Fibroblast of skin of abdomen (primary cell): ENCODE measurements at places on chromosomes 3 and 15.

- no peak for DNase-seq
Measured at GRCh38 chr15:78341057-78341987, 1.2 kb downstream of the CRABP1 start.

- DNase-seq, result no peak
Measured at GRCh38 chr15:29129926-29130325, 139.7 kb downstream of the NSMCE3 start.

GRCh38 chr3:118799303-118799702, 235.3 kb downstream of the IGSF11 start:
- DNase-seq, result no peak

- DNase-seq, result no peak
Measured at GRCh38 chr15:74815121-74815934, 2.7 kb downstream of the LMAN1L start.

DNA sequence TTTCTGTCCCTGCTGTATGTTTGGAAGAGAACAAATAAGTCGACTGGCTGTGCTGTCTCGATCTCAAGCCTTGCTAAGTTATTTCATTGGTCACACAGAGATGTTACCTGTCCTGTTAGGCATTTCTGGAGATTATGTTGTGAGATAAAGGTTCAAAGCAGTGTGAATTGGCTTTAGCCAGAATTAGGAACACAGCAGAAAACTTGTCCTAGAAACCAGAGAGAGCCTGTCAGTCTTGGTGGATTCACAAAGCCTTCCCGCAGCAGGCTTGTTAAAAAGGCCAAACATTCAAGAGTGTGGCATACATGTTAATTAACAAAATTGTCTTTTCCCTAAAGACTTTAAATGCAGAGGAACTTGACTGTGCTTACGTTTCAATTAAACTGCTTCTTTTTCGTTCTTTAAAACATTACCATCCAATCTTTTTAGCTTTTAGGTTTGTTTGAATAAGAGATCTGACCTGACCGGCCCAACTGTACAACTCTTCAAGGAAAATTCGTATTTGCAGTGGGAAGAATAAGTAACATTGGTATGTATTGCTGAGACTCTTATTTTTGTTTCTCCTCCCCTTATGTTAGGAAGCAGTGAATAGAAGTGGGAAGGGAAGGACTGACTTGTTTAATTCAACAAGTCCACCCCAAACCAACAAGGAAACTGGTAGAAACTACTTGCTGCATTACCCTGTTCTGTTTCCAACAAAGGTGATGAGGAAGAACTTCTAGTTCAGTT, 25.2 kb downstream of the ABHD2 start:
- no peak for DNase-seq

DNA sequence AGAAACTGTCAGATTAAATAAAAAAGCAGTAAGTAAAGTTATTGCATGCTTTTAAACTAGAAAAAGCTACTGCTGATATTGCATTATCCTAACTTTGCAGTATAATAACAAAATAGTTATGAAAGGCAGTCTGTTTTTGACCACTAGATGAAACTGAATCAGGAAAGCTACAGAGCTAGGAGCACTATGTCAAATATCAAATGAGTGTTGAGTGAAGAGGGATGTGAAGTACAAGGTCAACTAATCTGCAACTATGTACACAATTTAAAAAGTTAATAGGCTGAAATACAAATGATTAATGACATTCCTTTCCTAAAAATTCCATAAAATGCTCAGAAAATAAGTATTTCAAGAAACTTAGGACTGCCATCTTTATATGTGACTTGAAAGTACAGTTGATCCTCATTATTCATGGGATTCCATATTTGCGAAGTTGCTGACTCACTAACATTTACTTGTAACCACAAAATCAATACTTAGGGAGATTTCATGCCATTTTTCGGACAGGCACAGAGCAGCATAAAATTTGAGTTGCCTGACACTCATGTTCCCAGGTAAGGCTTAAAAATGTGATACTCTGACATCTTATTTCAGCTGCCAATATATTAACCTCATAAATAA, 34.5 kb downstream of the SLC4A7 start:
- DNase-seq, result peak; percentile 9

DNA sequence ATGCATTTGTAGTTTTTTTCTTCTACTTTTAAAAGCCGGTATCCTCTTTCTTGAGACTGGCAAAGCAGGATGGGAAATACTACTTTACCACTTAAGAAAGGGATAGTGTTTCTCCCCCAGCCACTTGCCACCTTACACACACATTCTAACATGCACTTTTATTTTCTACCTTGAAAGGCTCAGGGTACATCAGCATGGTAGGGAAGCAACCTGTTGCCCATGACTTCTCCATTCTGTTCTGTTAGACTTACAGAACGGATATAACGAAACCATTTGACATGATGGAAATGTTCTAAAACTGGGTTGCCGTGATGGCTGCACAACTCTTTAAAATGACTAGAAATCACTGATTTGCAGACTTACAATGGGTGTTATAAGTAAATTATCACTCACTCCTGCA, 405.5 kb downstream of the SHQ1 start:
- DNase-seq, result no peak

- no peak for DNase-seq
Measured at GRCh38 chr3:32994045-32994444, 42.6 kb downstream of the CCR4 start.

GRCh38 chr15:81002331-81003096, 1.8 kb downstream of the TLNRD1 start:
- no peak for DNase-seq

DNA sequence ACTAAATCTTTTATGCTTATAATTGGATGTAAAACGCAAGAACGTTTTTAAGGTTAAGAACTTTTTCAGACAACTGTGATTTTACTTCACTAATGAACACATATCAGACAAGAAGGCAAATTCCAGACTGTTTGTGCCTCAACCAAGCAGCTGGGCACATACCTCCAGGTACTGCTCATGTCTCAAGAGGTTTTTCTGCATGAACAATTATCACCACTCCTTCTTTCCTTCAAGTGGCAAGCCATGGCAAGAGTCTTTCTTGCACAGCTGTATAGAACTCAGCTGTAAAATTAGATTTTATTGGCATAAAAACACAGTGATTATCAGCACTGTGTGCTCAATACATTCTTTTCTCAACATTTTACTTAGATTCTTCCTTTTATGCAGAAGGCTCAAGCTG, 64.3 kb downstream of the FNDC3B start:
- DNase-seq, result peak; percentile 75

DNA sequence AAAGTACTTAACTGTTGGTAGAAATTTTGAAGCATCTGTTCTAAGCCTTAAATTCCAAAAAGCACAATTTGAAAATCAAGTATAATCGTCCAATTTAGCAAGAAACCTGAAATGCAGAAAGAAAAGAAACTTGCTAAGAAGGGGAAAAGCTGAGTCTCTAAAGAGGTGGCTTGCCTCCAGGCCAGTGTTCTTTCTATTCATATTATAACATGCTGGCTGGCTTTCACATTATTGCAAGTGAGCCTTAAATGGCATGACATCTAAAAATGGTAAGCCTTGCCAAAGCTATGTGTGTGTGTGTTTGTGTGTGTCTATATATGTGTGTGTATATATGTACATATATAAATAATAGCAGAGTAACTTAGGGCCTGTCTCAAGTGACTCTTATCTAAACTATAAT, 89.5 kb downstream of the FGF12 start:
- DNase-seq, result no peak

- no peak for DNase-seq
Measured at GRCh38 chr3:62961874-62962556, 86.8 kb upstream of the CADPS start.

DNA sequence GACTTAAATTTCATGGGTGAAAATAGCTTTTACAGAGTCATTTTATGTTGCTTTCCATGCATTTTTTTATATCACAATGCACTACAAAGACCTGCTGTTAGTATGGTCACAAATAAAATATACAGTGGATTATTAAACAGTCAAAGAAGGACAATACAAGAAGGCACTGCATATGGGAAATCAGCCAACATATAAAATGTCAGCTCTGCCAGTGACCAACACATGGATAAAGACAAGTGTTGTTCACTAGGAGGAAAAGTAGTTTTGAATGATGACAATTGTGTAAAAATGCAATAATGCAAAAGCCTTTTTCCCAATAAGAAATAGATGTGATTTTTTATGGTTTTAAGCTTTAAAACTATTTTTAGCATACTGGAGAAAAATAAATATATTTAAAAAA, 425.3 kb upstream of the CBLB start:
- DNase-seq, result no peak

GRCh38 chr3:99720985-99721632, 82.7 kb downstream of the COL8A1 start:
- peak; percentile 30 for DNase-seq

DNA sequence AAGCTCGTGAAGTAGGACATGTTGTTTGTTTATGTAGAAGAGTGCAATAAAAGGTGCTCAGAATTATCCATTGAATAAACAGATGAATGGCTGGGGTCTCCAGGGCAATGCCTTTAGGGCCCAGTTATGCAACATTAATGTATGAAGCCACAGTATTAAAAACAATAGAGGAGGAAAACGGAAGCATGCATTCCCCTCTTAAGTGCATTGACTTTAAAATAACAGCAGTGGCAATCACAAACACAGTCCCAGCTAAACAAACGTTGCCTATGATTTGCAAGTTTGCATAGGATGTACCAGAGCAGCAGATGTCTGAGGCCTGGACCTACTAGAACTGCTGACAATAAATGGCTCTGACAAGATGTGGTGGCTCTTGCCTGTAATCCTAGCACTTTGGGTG, 60.6 kb upstream of the GCNT3 start:
- no peak for DNase-seq

DNA sequence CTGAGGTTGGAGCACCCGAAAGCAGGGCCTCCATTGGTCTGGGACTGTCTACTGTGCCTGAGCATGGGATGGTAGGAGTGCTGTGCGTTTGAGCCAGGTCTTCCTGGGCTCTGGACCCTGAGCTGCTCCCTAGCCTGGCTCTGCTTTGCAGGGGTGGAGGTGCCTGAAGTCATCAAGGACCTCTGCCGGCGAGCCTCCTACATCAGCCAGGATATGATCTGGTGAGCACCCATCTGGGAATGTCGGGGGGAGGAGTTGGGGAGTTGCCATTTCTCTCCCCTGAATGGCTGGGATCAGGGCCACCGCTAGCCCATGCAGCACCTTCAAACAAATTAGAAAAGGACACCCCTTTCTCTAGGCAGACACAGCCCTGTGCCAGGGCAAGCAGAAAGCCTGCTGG, 20.7 kb downstream of the DUOX1 start:
- peak; percentile 15 for DNase-seq

- no peak for DNase-seq
Measured at GRCh38 chr15:38164507-38164906, 88.1 kb upstream of the SPRED1 start.

DNA sequence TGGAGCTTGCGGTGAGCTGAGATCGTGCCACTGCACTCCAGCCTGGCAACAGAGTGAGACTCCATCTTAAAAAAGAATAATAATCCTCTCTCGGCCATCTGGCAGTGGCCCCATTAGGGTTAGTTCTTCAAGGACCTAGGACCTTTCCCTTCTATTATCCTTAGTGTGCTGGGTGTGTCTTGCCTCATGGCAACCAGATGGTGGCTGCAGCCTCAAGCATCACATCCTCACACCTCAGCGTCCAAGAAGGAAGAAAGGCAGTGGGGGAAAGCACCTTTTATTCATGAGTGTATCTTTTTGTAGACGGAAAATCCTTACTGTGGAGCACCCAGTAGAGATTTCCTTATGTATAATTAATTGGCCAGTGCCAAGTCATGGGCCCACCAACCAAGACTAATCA, 42.7 kb upstream of the TFRC start:
- no peak for DNase-seq

GRCh38 chr15:75779504-75779903, 63.7 kb upstream of the UBE2Q2 start:
- no peak for DNase-seq

DNA sequence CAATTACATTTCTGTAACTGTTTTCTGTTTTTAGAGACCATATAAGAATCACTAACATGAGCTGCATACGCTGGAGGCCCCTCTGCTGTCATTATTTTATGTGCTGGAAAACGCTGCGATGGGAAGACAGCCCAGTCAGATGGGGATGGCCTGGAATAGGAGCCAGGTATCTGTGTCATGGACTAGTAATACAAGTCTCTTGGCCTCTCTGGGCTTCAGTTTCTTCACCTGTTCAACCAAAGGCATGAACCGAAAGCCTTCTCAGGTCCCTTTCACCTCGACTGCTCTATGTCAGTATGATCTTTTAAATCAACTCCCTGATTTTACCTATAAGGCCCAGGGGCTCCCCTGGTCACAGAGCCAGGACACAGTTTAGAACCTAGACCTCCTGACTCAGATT, 14.6 kb upstream of the RFTN1 start:
- no peak for DNase-seq

GRCh38 chr15:36399276-36399675, 180.2 kb upstream of the CDIN1 start:
- DNase-seq, result no peak

- no peak for DNase-seq
Measured at GRCh38 chr3:187931101-187931500, 185.8 kb upstream of the BCL6 start.

GRCh38 chr3:162722337-162722736, 1225.7 kb downstream of the OTOL1 start:
- no peak for DNase-seq

GRCh38 chr3:95154766-95155165, 1091.9 kb downstream of the NSUN3 start:
- peak; percentile 56 for DNase-seq

GRCh38 chr3:97815149-97815917, 6.5 kb upstream of the CRYBG3 start:
- no peak for DNase-seq

- no peak for DNase-seq
Measured at GRCh38 chr15:42282344-42282743, 9.1 kb upstream of the TMEM87A start.

GRCh38 chr3:69058180-69058946, 6.2 kb upstream of the TMF1 start:
- DNase-seq, result no peak

- no peak for DNase-seq
Measured at GRCh38 chr15:51135276-51135675, 40.6 kb upstream of the TNFAIP8L3 start.

- no peak for DNase-seq
Measured at GRCh38 chr3:43031485-43031884, 52.4 kb downstream of the GASK1A start.

- peak; percentile 65 for DNase-seq
Measured at GRCh38 chr15:59174835-59175831, 31.5 kb upstream of the LDHAL6B start.

GRCh38 chr3:101521211-101521701, 8.2 kb upstream of the SENP7 start:
- no peak for DNase-seq

GRCh38 chr3:95394286-95394685, 1331.4 kb downstream of the NSUN3 start:
- DNase-seq, result no peak

- DNase-seq, result peak; percentile 91
Measured at GRCh38 chr3:43872301-43872700, 181.6 kb downstream of the ABHD5 start.

DNA sequence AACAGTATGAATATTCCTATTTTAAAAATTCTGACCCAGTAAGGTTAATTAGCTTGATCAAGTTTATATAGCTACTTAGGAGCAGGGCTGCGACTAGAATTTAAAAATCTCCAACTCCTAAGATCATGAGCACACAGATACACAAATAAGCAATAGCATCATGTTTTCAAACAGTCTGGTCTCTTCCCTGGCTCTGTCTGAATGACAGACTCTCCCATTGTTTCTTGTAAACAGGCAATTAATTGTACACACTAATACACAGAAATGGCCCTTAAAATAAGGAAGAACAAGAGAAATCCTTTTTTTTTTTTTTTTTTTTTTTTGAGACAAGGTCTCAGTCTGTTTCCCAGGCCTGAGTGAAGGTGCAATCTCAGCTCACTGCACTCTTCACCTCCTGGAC, 1064.4 kb upstream of the CFAP20DC start:
- DNase-seq, result no peak
